Psoas muscle (tissue), 8 donors: ENCODE measurements at places on chromosomes 4 and X. TPM values are rescaled to one million over a fixed set of nuclear protein-coding genes. Genes with fewer than 3 reads are reported as not detected.

EXOC1L gene
- not detected for polyA plus RNA-seq

UBA1 gene
- 96.2 TPM for polyA plus RNA-seq

GEMIN8 gene
- polyA plus RNA-seq, result 10.8 TPM

OCIAD1 gene
- 107 TPM for polyA plus RNA-seq

PGAM4 gene
- polyA plus RNA-seq, result not detected

SULT1B1 gene
- 0.03 TPM for polyA plus RNA-seq

ENAM gene
- polyA plus RNA-seq, result 1.5 TPM

SPIN2B gene
- polyA plus RNA-seq, result 6.1 TPM
